ENCODE measurements at places on chromosomes 7 and 10.

DNA sequence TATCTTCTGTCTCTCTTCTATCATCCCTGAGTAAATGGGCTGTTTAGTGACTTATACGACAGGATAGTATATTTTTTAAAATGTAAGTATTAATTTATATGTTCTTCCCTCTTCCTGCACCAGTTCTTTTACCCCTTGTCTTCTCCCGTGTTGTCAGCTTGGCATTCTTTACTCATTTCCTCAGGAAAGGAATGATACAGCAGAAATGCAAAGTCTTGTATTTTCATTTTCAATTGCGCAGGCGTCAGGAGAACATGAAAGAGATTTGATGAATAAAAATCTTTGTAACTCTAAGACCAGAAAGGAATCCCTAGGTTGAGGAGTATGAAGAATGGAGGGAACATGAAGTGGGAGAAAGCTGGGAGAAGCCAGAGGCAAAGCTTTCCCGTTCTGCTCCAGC is 18.8 kb upstream of the VPS41 start:
- DNase-seq, result no peak

- DNase-seq, result no peak
These were observed 12.6 kb upstream of the ARL4A start for GRCh38 chr7:12674861-12675260.

- no peak for DNase-seq
These were observed 138.0 kb downstream of the SRPK2 start for GRCh38 chr7:105250706-105251105.

DNA sequence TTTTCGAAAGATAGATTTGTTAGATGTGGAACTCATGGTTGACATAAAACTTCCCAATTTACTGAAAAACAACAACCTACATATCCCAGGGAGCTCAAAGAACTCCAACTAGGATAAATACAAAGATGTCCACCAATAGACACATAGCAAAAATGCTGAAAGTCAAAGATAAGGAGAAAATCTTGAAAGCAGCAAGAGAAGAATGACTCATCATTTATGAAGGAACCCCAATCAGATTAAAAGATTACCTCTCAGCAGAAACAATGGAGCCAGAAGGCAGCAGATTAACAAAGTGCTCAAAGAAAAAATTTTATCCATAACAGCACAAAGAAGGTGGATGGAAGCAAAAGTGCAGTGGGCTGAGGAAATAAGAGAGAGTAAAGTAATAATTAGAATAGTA is 908.6 kb downstream of the SORCS3 start:
- DNase-seq, result no peak

Data from stimulated activated CD4-positive, alpha-beta T cell treated with anti-CD3 and anti-CD28 coated beads, Interleukin-12 subunit alpha, Interleukin-12 subunit beta, amount 100 ng/mL, for 4 hours (primary cell).